ENCODE measurements at places on chromosomes 6 and 20. TPM values are rescaled to one million over a fixed set of nuclear protein-coding genes. Genes with fewer than 3 reads are reported as not detected.

The ACTL10 gene
- 2.6 TPM for total RNA-seq

DNA sequence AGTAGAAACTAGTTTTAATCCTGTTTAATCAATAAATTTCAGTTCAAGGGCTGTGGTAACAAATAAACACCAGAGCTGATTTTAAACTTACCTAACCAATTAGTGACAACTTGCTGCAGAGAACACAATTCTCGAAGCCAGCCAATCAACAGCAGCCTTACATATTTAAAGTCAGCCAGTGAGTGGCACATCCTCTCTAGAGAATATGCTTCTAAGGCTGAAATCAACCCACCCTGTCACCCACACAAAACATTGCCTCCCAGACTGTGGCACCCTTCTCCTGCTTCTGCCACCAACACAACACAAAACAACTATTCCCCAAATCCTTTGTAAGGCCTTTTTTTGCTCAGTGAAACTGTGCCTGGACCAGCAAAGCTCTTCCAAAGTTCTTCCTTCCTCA lies 306.0 kb downstream of the EYA4 start:
- H3K27me3 ChIP-seq, result no peaks in the 10 kb centered on the region
- no peaks in the 10 kb centered on the region for H3K4me1 ChIP-seq
- no peak overlapping the region for H3K27ac ChIP-seq

GRCh38 chr20:24620937-24621519 lies 151.6 kb downstream of the SYNDIG1 start:
- no peak overlapping the region for H3K4me3 ChIP-seq
- no peak overlapping the region for H3K27ac ChIP-seq
- peaks cover 6% of the 10 kb centered on the region for H3K27me3 ChIP-seq
- H3K4me1 ChIP-seq, result no peaks in the 10 kb centered on the region

The CALHM5 gene
- total RNA-seq, result not detected

DNA sequence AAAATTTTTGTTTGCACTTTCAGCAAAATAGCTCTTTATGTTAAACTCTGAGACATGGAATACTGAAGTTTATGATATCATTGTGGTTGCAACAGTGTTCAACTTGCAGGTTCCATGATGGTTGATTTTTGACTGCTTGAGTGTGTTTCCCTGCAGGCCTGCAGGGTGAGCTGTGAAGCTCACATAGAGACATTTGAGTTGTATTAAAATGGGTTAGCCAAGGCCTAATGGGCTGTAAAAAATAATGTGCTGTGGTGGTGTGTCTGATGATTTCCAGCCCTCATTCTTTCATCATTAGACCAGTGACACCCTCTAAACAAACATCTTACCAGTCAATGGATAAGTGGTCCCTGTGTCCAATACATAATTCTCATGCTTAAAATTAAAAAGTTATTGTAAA lies 321.4 kb downstream of the FARS2 start:
- peaks cover 4% of the 10 kb centered on the region for H3K4me1 ChIP-seq
- no peak for DNase-seq
- no peaks in the 10 kb centered on the region for H3K36me3 ChIP-seq
- no peak overlapping the region for H3K4me3 ChIP-seq

DNA sequence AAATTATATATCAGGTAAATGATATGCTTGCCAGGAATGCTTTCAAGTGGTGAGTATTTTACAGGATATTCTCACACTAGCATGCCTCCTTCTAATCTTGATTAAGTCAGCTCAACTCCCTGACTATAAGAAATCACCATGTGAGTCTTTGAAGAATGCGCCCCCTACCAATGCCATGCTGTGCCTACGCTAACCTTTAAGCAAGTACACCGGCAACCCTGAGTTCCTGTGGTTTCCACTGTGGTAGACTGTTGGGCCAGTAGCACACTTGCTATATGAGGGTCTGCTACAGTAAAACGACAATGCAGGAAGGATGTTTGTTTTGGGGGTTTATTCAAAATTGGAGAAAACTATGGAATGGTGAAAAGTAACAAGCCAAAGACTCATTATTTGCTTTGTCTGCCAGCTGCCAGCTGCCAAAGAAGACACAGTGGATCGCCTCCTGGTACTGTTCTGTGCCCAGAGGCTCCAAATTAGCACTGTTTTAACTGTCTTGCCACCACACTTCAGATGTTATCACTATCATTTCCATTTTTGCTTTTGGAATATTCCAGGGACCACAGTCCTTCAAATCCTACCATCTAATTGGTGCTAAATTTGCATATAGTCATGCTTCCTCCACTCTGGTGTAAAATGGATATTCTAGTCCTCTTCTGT lies 333.5 kb downstream of the RNGTT start:
- H3K4me3 ChIP-seq, result no peak overlapping the region
- H3K27me3 ChIP-seq, result no peaks in the 10 kb centered on the region
- H3K36me3 ChIP-seq, result no peaks in the 10 kb centered on the region
- no peak for DNase-seq
- no peaks in the 10 kb centered on the region for H3K4me1 ChIP-seq

DNA sequence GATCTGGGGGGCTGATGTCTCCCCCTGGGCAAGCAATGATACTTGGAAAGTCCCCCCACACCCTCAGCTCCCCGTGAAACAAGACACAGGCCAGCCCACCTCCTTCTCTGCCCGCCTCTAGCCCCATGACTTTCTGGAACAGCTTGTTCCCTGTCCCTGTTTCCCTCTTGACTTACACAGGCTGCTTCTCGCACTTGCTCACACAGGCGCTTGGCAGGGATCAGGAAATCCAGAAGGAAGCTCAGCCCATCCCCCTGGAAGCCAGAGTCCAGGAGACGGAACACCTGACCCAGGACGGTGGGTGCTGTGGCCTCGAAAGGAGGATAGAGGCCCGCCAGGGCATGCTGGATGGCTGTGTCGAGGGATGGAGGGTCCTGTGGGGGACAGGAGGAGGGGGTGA lies 14.8 kb downstream of the KIAA1755 start:
- no peaks in the 10 kb centered on the region for H3K4me1 ChIP-seq
- H3K27me3 ChIP-seq, result peaks cover 2% of the 10 kb centered on the region
- no peaks in the 10 kb centered on the region for H3K36me3 ChIP-seq
- no peak overlapping the region for H3K4me3 ChIP-seq
- no peak for DNase-seq

DNA sequence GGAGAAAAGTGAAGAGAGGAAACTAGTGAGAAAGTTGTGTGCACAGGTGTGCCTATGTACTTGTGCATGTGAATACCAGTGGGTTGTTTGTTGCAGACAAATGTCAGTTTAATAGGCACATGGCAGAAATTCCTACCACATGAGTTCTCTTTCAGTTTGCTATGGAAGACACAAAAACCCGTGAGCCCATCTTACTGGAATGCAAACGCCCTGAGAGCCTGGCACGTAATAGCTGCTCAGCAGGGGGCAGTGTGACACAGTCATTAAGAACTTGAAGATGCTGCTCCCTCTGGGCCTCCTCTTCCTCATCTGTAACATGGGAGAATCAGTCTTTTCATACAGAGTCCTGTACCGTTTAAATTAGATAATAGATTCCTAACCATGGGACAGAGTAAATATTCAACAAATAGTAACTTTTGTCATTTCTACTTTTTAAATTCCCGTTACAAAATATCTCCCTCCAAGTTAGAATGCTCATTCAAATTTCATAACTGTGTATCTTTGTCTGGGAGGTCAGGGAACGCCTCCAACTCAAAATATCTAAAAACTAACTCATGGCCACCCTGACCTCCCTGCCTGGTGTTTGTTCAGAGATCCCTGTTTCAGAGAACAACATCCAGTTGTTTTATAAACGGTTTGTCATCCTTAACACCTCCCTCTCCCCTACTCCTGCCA lies 802.9 kb downstream of the MAFB start:
- no peaks in the 10 kb centered on the region for H3K4me1 ChIP-seq
- H3K27me3 ChIP-seq, result no peaks in the 10 kb centered on the region

The RHAG gene
- total RNA-seq, result not detected

The EPM2A gene
- 6.4 TPM for total RNA-seq

The EMILIN3 gene
- total RNA-seq, result not detected

The BMP2 gene
- 0.25 TPM for total RNA-seq

The FGD2 gene
- 0.64 TPM for total RNA-seq

- no peaks in the 10 kb centered on the region for H3K27me3 ChIP-seq
- H3K27ac ChIP-seq, result no peak overlapping the region
- no peaks in the 10 kb centered on the region for H3K4me1 ChIP-seq
- no peaks in the 10 kb centered on the region for H3K36me3 ChIP-seq
- no peak for DNase-seq
Measured at GRCh38 chr20:26134606-26135005, 438.0 kb upstream of the ZNF337 start.

- no peak overlapping the region for H3K27ac ChIP-seq
- peaks cover 55% of the 10 kb centered on the region for H3K36me3 ChIP-seq
- H3K27me3 ChIP-seq, result no peaks in the 10 kb centered on the region
Measured at GRCh38 chr6:8415280-8415679, 20.1 kb downstream of the SLC35B3 start.

- peaks cover 20% of the 10 kb centered on the region for H3K27me3 ChIP-seq
- DNase-seq, result peak; percentile 36
- peaks cover 39% of the 10 kb centered on the region for H3K4me1 ChIP-seq
- peak overlapping the region; percentile 30 for H3K4me3 ChIP-seq
Measured at GRCh38 chr20:49768204-49769047, 44.2 kb upstream of the SLC9A8 start.

DNA sequence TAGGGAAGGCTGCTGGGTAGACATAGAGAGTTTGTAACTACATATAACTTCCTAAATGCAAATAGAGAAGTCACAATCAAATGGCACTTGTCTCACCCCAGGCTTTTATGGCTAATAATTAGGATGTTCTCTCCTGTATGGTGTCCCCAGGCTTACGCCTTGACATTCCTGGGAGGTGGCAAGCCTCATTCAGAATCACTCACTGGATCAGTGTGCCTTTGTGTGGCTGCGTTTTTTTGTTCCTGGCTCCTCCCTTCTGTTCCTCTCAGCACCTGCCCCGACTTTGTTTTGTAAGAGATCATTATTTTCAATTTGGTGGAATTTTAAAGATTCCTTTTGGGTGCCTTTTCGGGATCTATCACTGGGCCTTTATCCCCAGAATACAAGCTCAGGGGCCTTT lies 5.7 kb downstream of the LAMP5 start:
- no peak for DNase-seq
- no peak overlapping the region for H3K4me3 ChIP-seq
- H3K36me3 ChIP-seq, result no peaks in the 10 kb centered on the region
- no peaks in the 10 kb centered on the region for H3K4me1 ChIP-seq
- no peak overlapping the region for H3K27ac ChIP-seq
- H3K27me3 ChIP-seq, result peaks cover 32% of the 10 kb centered on the region

- no peaks in the 10 kb centered on the region for H3K36me3 ChIP-seq
- peak overlapping the region; percentile 52 for H3K4me3 ChIP-seq
- H3K4me1 ChIP-seq, result peaks cover 2% of the 10 kb centered on the region
- peaks cover 46% of the 10 kb centered on the region for H3K27me3 ChIP-seq
- H3K27ac ChIP-seq, result no peak overlapping the region
Measured at GRCh38 chr20:6767126-6767535, 355 bp upstream of the BMP2 start.

- H3K27me3 ChIP-seq, result peaks cover 5% of the 10 kb centered on the region
- no peaks in the 10 kb centered on the region for H3K4me1 ChIP-seq
- no peak overlapping the region for H3K4me3 ChIP-seq
- no peak overlapping the region for H3K27ac ChIP-seq
- H3K36me3 ChIP-seq, result no peaks in the 10 kb centered on the region
Measured at GRCh38 chr6:71396410-71396801, 107.8 kb downstream of the OGFRL1 start.

DNA sequence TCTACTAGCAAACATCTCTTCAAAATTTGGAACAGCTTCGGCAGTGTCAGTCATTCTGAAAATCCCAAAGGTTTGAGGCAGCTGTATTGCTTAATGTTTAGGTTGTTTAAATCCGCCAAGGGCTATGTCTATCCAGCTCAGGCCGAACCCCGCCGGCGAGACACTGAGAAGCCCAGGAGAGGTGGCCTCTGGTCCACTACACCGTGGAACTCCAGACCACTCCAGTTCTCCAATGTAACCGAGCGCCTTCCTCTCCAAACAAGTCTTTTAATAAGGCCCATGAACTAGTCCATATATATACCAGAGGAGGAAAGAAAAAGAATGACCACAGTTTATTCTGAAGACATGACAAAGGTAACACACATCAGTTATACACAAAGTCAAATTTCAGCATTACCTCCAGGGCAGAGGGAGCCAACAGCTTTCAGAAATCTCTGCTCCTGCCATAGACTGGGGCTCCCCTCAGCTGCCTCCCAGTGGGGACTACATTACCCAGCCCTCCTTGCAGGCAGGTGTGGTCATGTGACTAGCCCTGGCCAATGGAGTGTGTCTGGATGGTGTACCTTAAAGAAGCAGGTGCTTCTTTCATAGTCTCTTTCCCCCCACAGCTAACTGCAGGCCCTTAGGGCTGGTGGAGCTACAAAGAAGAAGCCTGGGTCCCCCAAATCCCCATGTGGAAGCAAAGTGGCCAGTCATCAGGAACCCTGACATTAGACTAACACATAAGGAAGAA lies at the start of gene RAMACL:
RAMACL (minus strand) TSS at position 255 of the 733 bp plus-strand sequence; CDS start at position 54, 201 bp downstream.
- H3K27me3 ChIP-seq, result no peaks in the 10 kb centered on the region
- no peak within 1 kb of the TSS for H3K4me3 ChIP-seq
- no peaks in the 10 kb centered on the region for H3K36me3 ChIP-seq
- H3K4me1 ChIP-seq, result peaks cover 14% of the 10 kb centered on the region

- no peak overlapping the region for H3K4me3 ChIP-seq
- H3K27me3 ChIP-seq, result no peaks in the 10 kb centered on the region
- H3K4me1 ChIP-seq, result no peaks in the 10 kb centered on the region
- H3K27ac ChIP-seq, result no peak overlapping the region
- no peak for DNase-seq
- H3K36me3 ChIP-seq, result no peaks in the 10 kb centered on the region
Measured at GRCh38 chr6:143200167-143200770, 139.6 kb downstream of the AIG1 start.

The SFTA2 gene
- total RNA-seq, result not detected

GRCh38 chr20:43844778-43845614 lies 69.7 kb upstream of the TOX2 start:
- no peak for DNase-seq
- H3K4me3 ChIP-seq, result no peak overlapping the region
- peaks cover 4% of the 10 kb centered on the region for H3K27me3 ChIP-seq
- no peaks in the 10 kb centered on the region for H3K36me3 ChIP-seq

The POU3F2 gene
- total RNA-seq, result not detected

GRCh38 chr6:128389820-128390534 lies 130.4 kb downstream of the PTPRK start:
- H3K27ac ChIP-seq, result no peak overlapping the region
- no peak overlapping the region for H3K4me3 ChIP-seq
- no peaks in the 10 kb centered on the region for H3K4me1 ChIP-seq
- no peaks in the 10 kb centered on the region for H3K27me3 ChIP-seq
- DNase-seq, result no peak

DNA sequence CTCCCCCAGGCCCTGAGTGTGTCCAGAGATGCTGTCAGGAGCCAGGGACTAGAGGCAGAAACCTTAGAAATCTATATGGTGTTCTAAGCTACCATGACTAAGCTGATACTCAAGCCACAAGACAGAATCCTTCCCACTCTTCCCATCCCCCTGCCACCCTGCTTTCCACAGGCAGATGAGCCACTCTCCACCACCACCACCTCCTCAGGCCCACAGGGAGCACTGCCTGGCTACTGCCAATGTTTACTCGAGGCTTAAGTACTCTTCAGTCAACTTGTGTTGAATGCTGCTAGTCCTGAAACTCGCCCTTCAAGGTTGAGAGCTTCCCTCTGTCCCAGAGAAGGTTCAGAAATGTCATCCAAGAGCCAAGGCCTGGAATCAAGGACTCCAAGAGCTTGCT lies 56.2 kb downstream of the CENPW start:
- H3K4me3 ChIP-seq, result no peak overlapping the region
- DNase-seq, result no peak
- H3K27ac ChIP-seq, result no peak overlapping the region
- H3K4me1 ChIP-seq, result no peaks in the 10 kb centered on the region
- no peaks in the 10 kb centered on the region for H3K36me3 ChIP-seq
